Fibroblast of lung (primary cell): ENCODE measurements at places on chromosomes 12 and 14.
A peak's percentile ranks its signal among the peaks of the same experiment; 100 is the strongest.

DNA sequence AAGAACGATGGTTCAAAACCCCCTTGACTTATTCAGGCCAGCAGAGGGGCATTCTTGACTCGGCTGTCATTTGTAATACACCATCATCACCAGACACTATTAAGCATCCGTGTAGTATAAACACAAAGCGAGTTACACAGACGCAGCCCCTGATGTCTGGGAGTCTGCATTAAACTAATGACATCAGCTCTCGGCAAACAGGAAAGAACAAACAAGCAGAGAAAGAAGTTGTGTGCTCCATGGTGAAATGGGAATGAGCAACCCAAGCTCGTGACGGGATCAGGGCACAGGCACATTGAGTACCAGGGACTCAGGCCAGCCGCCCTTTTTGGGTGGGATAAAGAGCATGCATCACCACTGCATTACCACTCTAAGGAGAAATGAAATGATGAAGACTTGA, 460.1 kb downstream of the MED13L start:
- H3K4me1 ChIP-seq, result no peaks in the 10 kb centered on the region
- peak; percentile 70 for DNase-seq
- H3K27me3 ChIP-seq, result no peaks in the 10 kb centered on the region
- H3K27ac ChIP-seq, result no peak overlapping the region
- H3K4me3 ChIP-seq, result no peak overlapping the region
- H3K36me3 ChIP-seq, result no peaks in the 10 kb centered on the region

DNA sequence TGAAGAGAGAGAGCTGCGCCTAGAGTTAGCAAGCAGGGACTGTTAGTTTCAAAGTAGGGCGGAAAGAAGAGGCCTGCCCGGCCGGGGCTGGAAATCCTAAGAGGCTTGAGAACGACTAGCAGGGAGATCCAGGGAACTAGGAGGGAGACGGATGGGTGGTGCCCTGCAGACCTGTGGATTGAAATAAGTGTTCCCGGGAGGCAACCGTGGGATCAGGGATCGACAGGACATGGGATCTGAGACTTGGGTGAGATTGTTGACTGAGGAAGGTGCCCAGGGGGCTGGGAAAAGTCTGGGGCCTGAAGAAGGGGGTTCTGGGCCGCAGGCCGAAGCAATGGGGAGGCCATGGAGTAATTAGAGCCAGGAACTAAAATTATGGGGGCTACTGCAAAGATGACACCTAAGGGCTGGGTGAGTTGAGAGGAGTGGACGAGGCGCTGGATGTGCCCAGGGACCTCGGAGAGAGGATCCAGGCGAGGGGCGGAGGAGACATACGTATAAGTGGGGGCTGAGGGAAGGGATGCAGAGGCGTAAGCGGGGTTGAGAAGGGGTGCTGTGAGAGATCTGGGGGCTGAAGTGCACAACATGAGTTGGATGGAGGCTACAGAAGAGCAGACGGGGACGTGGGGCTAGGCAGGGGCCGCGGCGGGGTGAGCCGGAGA, 635 bp downstream of the LTA4H start:
- H3K4me3 ChIP-seq, result peak overlapping the region; percentile 98
- DNase-seq, result peak; percentile 37
- peaks cover 3% of the 10 kb centered on the region for H3K4me1 ChIP-seq
- no peaks in the 10 kb centered on the region for H3K36me3 ChIP-seq
- H3K27ac ChIP-seq, result peak overlapping the region; percentile 22
- no peaks in the 10 kb centered on the region for H3K27me3 ChIP-seq

DNA sequence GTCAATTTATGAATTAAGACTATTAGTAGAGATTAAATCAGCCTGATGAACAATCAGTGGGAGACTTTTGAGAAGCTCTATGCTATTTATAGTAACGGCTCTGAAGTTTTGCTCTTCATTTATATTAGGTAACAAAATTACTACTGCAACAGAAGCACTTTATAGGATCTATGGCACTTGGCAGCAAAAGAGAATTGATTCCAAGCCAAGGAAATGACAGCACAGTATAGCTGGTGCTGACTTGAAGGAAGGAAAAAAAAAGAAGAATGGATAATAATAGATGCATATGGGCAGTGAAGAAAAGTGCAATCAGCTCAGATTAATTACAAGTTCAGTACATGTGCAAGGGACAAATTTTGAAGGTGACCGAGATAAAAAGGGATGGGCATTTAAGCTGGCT, 228.2 kb upstream of the PPFIA2 start:
- H3K4me3 ChIP-seq, result no peak overlapping the region
- no peaks in the 10 kb centered on the region for H3K27me3 ChIP-seq
- no peak for DNase-seq
- no peaks in the 10 kb centered on the region for H3K36me3 ChIP-seq
- no peak overlapping the region for H3K27ac ChIP-seq

- H3K4me3 ChIP-seq, result no peak overlapping the region
- no peaks in the 10 kb centered on the region for H3K4me1 ChIP-seq
- H3K27ac ChIP-seq, result no peak overlapping the region
These were observed 33.6 kb upstream of the PLEKHA5 start for GRCh38 chr12:19095756-19096480.

DNA sequence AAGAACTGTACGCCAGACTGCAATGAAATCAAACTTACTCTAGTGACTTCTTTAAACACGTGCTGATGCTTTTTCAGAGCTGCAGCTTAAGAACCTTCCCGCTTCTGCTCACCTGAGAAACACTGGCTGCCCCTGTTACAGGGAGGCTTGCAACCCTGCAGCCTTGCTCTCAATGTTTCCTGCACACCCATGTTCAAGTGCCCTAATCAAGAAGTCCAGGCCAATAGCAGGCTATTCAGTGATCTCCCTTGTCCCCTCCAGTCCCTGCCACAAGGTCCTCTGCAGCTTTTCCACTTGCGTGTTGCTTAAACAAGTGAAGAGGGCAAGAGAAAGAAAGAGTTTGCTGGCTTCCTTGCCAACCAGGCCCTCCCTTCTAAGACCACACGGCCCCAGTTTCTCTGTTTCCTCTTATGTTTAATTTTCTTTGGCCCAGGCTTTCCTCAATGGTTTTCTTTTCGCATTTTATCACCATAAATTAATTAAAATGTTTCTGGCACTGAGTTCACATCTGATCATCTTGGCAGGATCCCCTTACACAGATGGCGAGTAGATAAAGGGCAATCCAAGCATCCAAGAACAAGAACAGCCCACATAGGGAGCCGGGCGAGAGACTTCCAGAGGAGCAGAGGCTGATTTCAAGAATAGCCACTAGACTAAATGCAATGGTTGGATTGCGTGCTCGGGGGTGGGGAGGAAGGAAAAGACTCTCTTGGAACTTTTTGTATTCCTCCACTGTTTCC, 82.3 kb upstream of the CDKN3 start:
- H3K27me3 ChIP-seq, result peaks cover 2% of the 10 kb centered on the region
- no peaks in the 10 kb centered on the region for H3K4me1 ChIP-seq
- DNase-seq, result no peak
- no peak overlapping the region for H3K4me3 ChIP-seq

- H3K27me3 ChIP-seq, result no peaks in the 10 kb centered on the region
- H3K36me3 ChIP-seq, result no peaks in the 10 kb centered on the region
- H3K4me1 ChIP-seq, result no peaks in the 10 kb centered on the region
- no peak overlapping the region for H3K27ac ChIP-seq
- no peak overlapping the region for H3K4me3 ChIP-seq
These were observed 92.2 kb downstream of the ACSS3 start for GRCh38 chr12:81170072-81170471.
